ENCODE measurements at places on chromosomes 6 and 20.

- DNase-seq: peak; percentile 91
These were observed at the start of gene RNF182 for GRCh38 chr6:13924949-13925881. TSS of gene RNF182 (plus strand) at chr6:13924952. CDS start at chr6:13977120, 52,168 bp downstream.

DNA sequence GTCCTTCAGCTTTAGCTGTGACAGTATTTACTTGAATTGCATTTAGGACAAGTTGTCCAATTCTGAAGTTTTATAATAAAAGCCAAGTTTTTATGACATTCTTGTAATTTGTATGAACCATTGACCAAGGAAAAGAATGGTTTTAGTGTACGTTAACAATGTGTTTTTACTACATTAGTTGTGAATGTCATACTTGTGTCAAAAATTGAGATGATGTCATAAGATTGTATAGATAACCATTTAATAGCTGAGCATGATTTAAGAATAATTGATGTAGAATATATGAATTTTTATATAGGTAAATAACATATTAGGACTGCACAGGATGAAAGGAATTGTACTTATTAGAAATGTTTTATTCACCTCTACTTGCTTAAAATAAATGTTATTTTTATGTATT lies 102.9 kb downstream of the MACROD2 start:
- no peak for DNase-seq

- DNase-seq: peak; percentile 68
These were observed 539 bp downstream of the TMEM200A start for GRCh38 chr6:130366107-130367005.

DNA sequence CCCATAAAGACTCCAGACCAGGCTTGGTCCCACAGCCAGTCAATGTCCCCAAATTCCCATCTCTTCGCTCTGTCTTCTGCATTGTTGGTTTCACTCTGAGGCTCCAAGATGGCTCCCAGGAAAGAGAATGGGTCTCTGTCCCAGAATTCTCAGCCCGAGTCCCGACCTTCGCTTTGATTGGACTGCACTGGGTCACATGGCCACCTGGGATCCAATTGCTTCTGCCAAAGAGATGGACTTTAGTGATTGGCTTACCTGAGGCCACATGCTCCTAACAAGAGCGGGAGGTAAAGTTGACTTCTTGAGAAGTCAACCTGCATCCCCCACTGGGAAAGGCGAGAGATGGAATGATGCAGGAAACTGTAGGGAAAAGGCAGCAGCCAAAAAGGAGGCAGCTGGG lies 104.7 kb upstream of the PMEPA1 start:
- DNase-seq: no peak

GRCh38 chr20:41478026-41478425 lies 111.4 kb upstream of the EMILIN3 start:
- DNase-seq: no peak

- DNase-seq: no peak
These were observed 148.1 kb upstream of the TCF21 start for GRCh38 chr6:133740816-133741215.

DNA sequence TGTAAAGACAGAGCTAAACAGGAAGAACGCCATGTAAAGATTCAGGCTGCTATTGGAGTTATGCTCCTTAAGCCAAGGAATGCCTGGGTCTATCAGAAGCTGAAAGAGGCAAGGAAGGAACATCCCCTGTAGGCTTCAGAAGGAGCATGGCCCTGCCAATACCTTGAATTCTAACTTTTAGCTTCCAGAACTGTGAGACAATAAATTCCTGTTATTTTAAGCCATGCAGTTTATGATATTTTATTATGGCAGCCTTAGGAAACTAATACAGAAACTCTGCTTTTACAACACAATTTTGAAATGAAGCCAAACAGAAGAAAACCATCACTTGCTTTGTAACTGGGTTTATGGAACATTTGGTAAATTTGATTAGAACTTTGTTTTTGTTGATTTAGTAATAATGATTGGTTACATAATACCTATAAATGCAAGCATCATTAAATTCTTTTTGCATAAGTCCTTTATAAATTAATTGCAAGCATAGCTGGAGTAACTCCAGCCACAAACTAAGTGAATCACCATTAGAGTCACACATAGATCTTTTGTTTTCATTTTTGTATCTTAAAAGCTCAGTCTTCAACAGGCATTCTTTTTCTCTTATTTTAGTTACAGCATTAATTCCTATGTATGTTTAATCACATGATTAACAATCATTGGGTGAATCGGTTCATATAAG lies 33.5 kb upstream of the TSPYL1 start:
- DNase-seq: no peak

GRCh38 chr20:34708621-34709043 lies 4.5 kb downstream of the TP53INP2 start:
- DNase-seq: peak; percentile 63

DNA sequence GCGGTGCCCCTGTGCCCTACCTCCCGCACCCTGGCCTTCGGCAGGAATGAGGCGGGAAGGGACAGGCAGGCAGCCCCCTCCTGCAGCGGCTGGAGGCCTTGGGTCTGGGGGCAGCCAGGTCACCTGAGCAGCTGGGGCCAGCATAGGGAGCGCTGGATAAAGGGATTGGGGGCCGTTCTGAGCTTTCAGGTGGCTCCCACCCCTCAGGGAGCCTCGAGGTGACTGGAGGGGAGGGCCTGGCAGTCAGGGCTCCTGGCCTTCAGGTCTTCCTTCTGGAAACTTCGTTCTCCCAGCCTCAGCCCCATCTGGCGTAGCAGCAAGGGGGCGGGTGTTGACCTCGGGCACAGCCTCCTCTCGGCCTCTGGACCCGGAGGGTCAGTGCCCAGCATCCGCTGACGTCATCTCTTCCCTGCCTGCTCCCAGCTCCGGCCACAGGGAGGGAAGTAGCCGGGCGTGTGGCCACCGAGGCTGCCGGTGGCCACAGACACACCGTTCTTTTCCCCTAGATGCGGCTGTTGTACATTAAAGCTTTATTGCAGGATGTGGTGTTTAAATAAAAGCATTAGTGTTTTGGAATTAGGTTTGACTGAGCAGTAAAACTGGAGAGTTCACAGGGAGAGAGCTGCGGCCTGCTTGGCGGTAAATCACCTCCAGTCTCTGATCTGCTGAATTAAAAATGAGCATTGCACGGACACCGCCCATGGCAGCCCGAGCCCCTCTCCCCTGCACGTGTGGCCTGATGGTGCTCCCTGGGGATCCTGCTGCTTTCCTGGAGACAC lies 80.0 kb upstream of the GATA5 start:
- no peak for DNase-seq

DNA sequence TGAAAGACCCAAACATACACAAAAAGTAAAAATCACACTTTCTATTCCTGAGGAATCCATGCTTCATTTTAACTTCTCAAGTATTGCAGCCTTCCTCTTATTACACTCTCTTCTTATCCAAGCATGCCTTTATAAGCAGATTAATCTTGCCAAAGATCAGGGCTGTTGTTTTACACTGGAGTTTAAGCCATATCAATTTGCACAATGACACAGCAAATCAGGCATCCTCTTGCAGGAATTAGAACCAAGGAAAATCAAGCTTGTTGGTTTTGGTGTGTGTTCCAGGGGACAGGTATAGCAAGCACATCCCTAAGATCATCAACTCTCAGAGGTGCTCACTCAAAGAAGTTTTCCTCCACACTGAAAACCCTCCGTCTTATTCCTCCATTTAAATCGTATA lies 69.5 kb downstream of the CYP39A1 start:
- peak; percentile 42 for DNase-seq

- DNase-seq: no peak
These were observed 164.1 kb downstream of the UTRN start for GRCh38 chr6:144449218-144449617.

- no peak for DNase-seq
These were observed 89.7 kb downstream of the LY86 start for GRCh38 chr6:6678185-6678671.

DNA sequence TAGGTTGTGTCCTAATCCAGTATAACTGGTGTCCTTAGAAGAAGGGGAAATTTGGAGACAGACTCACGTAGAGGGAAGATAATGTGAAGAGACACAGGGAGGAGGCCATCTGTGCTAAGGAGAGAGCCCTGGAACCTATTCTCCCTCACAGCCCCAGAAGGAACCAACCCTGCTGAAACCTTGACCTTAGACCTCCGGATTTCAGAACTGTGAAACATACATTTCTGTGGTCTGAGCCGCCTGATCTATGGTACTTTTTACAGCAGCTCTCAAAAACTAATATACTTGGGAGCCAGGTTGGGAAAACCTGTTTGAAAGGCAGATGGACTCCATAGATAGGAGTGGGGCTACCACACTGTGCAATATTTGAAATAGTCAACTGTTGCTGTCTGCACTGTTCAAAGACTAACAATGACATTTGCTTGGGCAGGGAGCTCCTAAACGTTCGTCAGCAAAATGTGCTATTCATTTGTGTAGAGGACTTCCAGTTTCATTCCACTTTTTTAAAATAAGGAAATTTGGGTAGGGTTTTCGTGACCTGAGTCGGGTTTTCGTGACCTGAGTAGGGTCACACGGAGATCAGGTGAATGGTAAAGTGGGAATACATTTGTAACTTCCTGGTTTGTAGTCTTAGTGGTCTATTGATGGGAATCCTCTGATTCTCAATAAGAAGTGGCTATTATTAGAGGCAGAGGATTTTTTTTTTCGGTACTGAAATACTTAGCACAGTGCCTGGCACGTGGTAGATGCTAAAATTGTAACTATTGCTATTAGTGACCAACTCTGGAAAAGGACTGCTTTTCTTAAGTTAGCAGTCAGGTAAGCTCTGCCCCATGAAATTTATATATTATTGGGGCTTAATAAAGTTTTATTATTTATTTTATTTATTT lies 11.4 kb downstream of the TAGAP start:
- no peak for DNase-seq

- no peak for DNase-seq
These were observed 82.7 kb downstream of the LYRM2 start for GRCh38 chr6:89555806-89556205.

DNA sequence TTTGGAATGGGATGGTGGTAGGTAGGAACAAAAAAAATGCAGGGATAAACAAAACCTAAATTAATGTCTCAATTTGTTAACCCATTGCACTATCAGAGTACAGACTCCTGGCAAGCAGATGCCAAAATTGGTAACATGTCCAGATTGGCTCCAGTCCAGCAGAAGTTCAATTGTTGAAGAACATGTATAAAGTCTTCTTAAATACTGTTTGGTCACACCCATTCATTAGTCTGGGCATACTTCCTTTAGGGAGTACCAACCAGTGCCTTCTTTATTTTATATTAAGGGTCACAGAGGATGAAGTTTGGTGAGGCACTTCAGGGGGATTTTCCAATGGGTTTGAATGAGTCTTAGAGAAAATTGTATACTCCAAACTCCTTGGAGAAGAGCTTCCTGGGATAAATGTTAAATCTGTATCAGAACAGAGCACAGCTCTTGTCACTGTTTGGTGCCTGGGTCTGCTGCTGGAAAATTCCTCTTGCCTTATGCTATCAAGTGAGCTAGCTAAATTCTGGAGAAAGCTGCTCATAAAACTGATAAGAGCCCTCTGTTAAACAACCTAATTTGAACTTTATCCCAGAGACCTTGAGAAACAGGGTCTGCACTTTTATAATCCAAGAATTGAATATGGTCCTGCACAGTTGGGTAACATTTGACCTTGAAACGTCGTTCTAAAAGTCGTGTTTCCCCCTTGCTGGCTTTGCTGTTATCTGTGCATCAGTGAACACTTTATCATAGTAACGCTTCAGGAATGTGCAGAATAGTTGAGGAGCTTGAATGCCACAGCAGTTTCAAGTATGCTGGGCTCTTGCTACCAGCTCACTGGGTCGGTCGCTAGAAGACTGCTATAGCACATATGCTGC lies 334.1 kb upstream of the CITED2 start:
- DNase-seq: no peak

- DNase-seq: no peak
These were observed 76.8 kb upstream of the DUSP22 start for GRCh38 chr6:215335-216034.

DNA sequence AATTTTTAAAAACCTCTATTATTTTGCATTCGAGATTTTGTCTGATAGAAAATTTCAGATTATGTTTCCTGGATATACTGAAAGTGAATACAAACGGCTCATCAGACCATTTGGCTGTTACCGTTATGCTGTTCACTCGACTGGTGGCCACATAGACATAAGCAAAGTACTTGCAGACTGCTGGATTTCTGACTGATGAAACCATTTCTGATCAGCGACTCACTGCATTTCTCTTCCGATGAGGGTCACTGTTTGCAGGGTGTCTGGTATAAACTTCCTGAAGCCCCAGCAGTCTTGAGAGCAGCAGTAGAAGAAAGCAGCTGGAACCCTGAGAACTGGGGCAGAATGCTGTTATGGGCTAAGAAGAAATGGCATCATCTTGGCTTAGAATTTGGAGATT lies 17.7 kb downstream of the SNX9 start:
- DNase-seq: no peak

GRCh38 chr6:25248123-25248522 lies 31.1 kb upstream of the CARMIL1 start:
- no peak for DNase-seq

DNA sequence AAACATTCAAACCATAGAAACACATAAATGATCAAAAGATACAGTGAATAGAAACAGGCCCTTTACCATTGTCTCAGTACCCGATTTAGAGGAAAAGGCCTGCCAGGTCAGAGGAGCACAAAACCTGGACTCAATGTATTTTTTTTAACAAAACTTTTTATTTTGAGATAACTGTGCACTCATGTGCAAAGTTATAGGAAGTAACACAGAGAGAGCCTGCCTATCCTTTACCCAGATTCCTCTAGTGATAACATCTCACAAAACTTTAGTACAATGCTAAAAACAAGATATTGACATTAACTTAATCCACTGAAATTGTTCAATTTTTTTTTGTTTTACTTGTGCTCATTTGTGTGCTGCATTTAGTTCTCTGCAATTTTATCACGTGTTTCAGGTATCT lies 36.8 kb upstream of the SAMD3 start:
- no peak for DNase-seq

- DNase-seq: no peak
These were observed 261.0 kb upstream of the THEMIS start for GRCh38 chr6:128161839-128162238.

- DNase-seq: no peak
These were observed 100.7 kb downstream of the TAF4 start for GRCh38 chr20:61964675-61965605.

GRCh38 chr6:113630738-113631535 lies 226.2 kb upstream of the MARCKS start:
- no peak for DNase-seq

DNA sequence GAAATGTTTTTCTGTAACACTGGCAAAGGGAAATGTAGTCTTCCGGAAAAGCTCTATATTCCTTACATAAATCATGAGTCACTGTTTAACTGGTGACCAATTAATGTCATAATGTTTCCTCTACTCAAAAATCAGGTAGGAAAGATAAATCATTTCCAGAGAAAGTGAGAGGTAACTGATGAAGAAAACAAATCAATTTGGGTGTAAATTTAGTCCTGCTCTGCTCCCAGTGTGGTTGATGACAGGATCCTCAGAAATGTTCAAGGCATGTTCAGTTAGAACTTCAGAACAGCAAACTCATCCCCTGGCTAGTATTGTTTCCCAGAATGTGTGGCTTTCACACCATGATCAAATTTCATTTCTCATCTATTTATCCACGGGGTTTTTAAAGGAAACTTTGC lies 38.8 kb upstream of the SPACA1 start:
- no peak for DNase-seq

Data from D341Med (cell line).